ENCODE measurements at places on chromosomes 3 and 15. TPM values are rescaled to one million over a fixed set of nuclear protein-coding genes. Genes with fewer than 3 reads are reported as not detected.

DNA sequence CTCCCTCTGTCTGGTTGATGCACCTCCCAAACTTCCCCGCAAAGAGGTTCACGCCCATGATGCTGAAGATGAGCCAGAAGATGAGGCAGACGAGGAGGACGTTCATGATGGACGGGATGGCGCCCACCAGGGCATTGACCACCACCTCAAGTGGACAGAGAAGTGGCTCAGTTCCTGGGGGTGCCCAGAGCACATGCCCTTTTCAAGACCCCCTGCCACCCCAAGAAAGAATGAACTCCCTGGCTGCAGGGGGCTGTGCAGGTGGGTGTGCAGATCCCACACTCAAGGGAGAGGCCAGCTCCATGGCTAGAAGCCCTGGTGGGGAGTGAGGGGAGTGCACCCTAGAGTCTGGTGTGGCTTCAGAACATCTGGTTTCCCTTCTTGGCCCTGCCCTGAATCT, 64.1 kb downstream of the EXOG start:
- DNase-seq = no peak

GRCh38 chr3:115381573-115381912, 234.5 kb upstream of the ZBTB20 start:
- DNase-seq = no peak

GRCh38 chr3:30170681-30171438, 435.5 kb upstream of the TGFBR2 start:
- no peak for DNase-seq

DNA sequence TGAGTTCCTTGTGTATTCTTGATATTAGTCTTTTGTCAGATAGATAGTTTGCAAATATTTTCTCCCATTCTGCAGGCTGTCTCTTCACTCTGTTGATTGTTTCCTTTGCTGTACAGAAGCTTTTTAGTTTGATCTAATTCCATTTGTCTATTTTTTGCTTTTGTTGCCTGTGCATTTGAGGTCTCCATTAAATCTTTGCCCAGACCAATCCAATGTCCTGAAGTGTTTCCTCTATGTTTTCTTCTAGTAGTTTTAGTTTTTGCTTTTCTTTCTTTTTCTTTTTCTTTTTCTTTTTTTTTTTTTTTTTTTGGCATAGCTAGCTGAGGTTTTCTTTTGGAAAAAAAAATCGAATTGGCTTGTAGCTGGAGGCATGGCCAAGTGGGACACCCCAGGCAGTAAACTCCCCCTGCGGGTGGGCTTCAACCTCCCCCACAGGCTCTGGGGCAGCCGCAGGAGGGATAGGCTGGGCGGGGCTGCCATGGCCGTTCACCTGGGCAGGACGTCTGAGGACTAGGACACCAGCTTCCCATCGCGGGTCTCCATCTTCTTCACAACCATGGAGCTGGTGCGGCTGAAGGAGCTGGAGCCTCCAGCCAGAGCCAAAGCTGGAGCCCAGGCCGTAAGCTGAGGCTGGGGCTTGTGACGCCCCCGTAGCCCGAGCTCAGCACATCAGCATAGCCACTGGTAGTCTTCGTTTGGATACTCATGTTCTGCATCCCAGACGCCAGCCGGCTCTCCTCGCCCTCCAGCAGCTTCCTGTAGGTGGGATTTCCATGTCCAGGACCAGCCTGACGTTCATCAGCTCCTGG, 16.2 kb upstream of the PSTPIP1 start:
- no peak for DNase-seq

DNA sequence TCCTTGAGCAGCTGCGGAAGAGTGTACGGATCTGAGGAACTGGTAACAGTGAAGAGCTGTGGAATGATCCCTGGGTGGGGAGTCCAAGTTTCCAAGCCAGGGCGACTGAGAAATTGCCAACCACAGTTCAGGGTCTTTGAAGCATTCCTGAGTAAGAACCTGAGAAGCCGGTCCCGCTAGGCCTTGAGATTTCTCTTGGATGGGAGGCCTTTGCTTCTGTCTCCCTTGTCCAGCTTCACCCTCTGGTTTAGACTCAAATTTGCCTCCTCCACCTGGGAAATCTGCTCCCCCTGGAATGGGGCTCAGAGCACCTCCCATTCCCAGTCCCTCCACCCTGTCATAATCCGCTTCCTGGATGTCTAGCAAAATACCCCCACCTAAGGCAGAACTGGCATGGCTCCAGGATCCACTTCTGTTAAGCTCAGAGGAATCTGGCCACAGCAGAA, 127.7 kb upstream of the DLG1 start:
- DNase-seq = no peak

DNA sequence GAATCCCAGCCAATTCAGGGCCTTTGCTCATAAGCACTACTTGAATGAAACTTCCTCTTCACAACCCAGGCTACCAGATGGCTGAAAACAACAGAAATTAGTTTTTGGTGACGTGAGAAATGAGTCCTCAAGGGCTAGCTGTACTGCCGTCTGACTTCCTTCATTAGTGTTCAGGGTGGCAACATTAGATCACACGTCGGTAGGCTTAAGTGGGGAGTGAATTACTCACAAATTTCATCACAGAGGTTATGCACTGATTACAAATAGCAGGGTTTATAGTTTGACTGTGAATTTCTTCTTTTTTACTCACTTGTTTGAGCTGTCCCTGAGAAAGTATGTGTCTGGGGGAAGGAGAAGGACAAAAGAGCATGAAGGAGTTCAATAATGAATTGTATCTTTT, 397.2 kb downstream of the GAP43 start:
- DNase-seq = no peak

Gene GATA2
- not detected for total RNA-seq

All from activated naive CD8-positive, alpha-beta T cell treated with anti-CD3 and anti-CD28 coated beads, Interleukin-2, amount 10 ng/mL, durations not matched to agents 7 days and 5 days (primary cell).